Retinal pigment epithelial cell (primary cell): ENCODE measurements at places on chromosomes 11 and 22.

DNA sequence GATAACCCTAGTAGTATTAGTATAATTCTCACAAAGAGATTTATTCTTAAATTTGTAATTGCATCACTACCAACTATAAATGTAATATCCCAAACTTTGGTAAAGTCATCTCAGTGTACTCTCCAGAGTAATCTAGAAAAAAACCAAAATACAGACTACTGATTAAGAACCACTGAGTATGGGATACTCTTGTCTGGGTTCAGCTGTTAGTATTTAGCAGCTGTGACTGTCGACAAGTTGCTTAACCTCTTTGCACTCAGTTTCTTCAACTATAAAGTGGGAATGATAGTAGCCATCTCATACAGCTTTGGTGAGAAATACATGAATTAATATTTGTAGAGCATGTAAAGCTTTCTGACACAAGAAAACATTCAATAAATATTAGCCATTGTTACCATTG, 35.3 kb downstream of the C11orf65 start:
- no peak for DNase-seq

GRCh38 chr22:47190957-47191670, 428.7 kb downstream of the TBC1D22A start:
- DNase-seq, result no peak

DNA sequence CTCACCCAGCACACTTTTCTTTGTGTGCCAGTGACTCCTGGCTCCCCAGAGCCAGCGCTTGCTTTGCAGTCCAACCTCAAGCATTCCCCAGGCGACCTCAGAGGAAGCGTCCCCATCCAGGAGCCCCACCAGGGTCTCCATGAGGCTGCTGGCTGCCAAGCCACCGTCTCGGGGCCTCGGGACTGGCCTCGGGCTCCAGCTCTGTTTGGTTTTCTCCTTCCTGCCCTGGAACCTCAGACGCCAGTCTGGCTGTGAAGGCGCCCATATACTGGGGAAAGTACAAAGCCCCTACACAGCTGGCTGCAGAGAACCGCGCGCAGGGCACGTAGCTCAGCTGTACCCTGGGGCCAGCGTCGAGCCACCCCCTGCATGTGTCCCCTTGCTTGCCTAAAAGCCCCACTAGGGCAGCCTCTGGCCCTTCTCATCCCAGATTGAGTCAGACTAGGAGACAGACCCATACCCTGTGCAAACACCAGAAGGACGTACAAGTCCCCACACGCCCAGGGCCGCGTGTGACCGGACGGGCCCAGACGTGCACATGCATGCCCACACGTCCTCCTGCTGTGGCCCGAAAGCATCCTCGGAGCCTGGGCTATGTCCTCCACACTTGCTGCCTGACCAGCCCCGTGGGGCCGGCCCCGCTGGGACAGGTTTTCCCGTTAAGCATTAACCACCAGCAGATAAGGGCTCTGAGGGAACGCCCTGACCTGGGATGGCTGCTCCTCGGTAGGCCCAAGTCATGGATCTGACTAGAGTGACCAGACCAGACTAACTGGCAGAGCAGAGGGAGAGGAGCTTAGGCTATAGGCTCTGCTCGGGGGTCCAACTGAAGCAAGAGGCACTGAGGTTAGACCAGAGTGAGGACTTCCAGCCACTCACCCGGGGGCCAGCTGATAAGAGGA, 4.2 kb upstream of the SYT8 start:
- DNase-seq, result no peak

- no peak for DNase-seq
Observed at GRCh38 chr22:46640293-46641055, 20.3 kb downstream of the GRAMD4 start.

DNA sequence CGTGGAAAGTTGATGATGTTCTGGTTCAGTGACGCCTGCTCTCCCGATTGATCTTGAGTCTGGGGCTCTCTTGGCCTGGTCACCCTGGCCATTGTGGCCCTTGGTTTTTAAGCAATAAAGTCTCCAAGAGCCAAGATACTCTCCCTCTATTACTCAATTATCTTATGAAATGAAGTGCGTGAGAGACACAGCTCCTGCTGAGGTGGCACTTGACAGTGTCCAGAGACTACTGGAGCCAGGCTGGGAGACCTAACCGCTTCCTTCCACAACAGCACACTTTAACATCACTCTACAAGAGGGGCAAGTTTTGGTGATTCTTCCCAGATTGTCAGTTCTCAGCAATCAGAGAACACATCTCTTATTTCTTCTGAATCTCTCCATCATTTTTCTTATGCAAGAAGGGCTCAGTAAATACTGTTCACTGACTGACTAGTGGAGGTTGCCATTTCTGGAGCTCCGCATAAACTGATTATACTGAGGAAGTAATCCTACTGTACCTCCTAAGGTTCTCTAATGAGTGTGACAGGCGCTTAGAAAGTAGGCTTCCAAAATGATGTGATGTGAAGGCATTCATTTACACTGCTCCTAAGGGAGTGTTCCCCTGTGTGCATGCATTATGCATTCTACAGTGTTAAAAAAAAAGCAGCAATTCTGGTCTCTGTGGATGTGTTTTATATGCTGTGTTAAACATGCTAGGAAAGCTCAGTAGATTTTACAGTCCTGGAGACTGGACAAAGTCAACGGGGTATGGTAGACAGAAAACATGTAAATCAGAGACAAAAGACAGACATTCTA, 968.0 kb downstream of the OPCML start:
- DNase-seq, result no peak

DNA sequence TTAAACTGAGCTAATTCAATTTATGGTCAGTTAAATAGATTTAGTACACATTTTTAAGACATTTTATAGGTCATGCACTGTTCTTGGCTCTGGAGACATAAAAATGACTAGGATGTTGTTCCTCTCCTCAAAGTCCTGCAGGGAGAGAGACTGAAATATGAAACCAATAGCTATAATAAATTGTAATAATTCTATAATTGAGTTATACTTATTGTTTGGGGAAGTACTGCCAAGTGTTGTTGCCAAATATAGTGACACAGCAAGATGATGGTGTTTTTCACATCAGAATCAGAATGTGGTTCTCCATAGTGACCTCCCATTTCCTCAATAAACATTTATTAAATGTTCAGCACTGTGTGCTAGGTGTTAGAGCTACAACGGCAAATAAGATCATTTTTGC, 470.6 kb downstream of the NTM start:
- DNase-seq, result no peak
